ENCODE measurements at places on chromosomes 12 and 14. TPM values are rescaled to one million over a fixed set of nuclear protein-coding genes. Genes with fewer than 3 reads are reported as not detected.

The SCN8A gene
- 0.27 TPM for total RNA-seq

The SLC25A29 gene
- 11.2 TPM for total RNA-seq

The TTC9 gene
- total RNA-seq, result 0.88 TPM

The LARP4 gene
- 22.6 TPM for total RNA-seq

The RASSF9 gene
- total RNA-seq, result 0.23 TPM

The P3H3 gene
- 29.5 TPM for total RNA-seq

The ZBTB1 gene
- 34.7 TPM for total RNA-seq

The PARP2 gene
- 21.9 TPM for total RNA-seq

The ZFP36L1 gene
- total RNA-seq, result 31.0 TPM

The ACRBP gene
- not detected for total RNA-seq

Measured in H4 (cell line).